ENCODE measurements at places on chromosomes 12 and 14.

GRCh38 chr14:103696070-103696402 lies 19.2 kb downstream of the XRCC3 start:
- no peak overlapping the region for H3K4me3 ChIP-seq
- H3K4me1 ChIP-seq, result no peaks in the 10 kb centered on the region
- peaks cover 38% of the 10 kb centered on the region for H3K36me3 ChIP-seq
- H3K27me3 ChIP-seq, result no peaks in the 10 kb centered on the region
- no peak overlapping the region for H3K27ac ChIP-seq
- no peak for DNase-seq

DNA sequence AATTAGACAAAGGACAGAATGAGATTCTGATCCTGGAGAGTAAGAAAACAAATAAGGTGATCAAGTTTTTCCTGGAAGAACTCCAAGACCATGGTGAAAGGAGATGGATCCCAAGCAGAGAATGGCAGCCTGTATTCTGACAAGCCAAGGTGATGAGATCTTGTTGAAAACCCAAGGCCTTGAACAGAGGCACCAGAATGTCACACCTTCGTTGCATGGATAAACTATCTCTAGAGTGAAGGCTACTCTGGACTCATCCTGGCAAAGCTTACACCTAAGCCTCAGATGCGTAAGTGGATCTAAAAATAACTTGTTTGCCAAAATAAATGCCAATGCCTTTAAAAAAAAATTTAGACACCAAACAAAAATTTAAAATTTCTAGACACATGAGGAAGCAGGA lies 605.9 kb downstream of the ETNK1 start:
- DNase-seq, result no peak
- H3K4me3 ChIP-seq, result no peak overlapping the region
- no peak overlapping the region for H3K27ac ChIP-seq
- no peaks in the 10 kb centered on the region for H3K36me3 ChIP-seq
- H3K4me1 ChIP-seq, result no peaks in the 10 kb centered on the region
- no peaks in the 10 kb centered on the region for H3K27me3 ChIP-seq

DNA sequence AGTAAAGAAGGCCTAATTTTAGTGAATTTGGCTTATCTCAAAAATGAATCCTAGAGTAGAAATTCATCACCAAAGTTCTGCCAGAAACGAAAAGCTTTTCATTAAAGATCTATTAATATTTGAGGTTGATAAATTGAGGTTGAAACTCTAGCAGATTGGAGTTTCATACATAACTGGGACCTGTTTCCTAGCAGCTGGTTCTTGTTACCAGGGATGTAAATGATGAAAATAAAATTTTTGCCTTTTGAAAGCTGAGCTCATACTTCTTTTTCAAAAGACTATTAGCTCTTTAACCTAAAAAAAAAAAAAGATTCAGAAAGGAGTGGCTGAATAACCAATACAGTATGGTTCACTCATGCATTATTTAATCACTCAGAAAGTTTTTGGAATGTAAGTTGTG lies 98.3 kb downstream of the PTGER2 start:
- no peaks in the 10 kb centered on the region for H3K36me3 ChIP-seq
- no peak for DNase-seq
- no peak overlapping the region for H3K4me3 ChIP-seq

DNA sequence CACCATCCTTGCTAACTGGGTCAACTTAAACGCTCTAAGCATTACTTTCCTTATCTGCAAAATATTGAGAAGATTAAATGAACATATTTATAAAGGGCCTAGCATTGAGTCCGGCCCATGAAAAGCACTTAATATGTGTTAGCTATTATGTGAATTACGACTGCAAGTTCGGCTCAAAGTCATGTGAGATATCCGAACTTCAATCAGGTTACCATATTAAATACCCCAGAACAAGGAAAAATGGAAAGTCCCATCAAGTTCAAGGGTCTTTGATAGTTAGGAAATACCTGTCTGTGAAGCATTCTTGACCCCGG lies 487 bp upstream of the NRDE2 start:
- no peak overlapping the region for H3K27ac ChIP-seq
- no peaks in the 10 kb centered on the region for H3K27me3 ChIP-seq
- H3K4me3 ChIP-seq, result no peak overlapping the region
- H3K4me1 ChIP-seq, result no peaks in the 10 kb centered on the region
- no peak for DNase-seq

GRCh38 chr12:99133401-99133800 lies 488.3 kb downstream of the APAF1 start:
- DNase-seq, result no peak
- H3K4me3 ChIP-seq, result no peak overlapping the region
- H3K27me3 ChIP-seq, result no peaks in the 10 kb centered on the region
- peaks cover 1% of the 10 kb centered on the region for H3K4me1 ChIP-seq
- H3K36me3 ChIP-seq, result no peaks in the 10 kb centered on the region
- H3K27ac ChIP-seq, result no peak overlapping the region

GRCh38 chr12:76020731-76021672 lies 10.6 kb downstream of the PHLDA1 start:
- H3K36me3 ChIP-seq, result no peaks in the 10 kb centered on the region
- DNase-seq, result no peak
- H3K27me3 ChIP-seq, result no peaks in the 10 kb centered on the region
- no peak overlapping the region for H3K27ac ChIP-seq

- no peak for DNase-seq
- H3K4me3 ChIP-seq, result no peak overlapping the region
- no peaks in the 10 kb centered on the region for H3K27me3 ChIP-seq
- no peaks in the 10 kb centered on the region for H3K36me3 ChIP-seq
- H3K27ac ChIP-seq, result no peak overlapping the region
- no peaks in the 10 kb centered on the region for H3K4me1 ChIP-seq
Measured at GRCh38 chr12:26668847-26669246, 164.1 kb downstream of the ITPR2 start.

- H3K36me3 ChIP-seq, result no peaks in the 10 kb centered on the region
- H3K27me3 ChIP-seq, result no peaks in the 10 kb centered on the region
- DNase-seq, result no peak
- no peaks in the 10 kb centered on the region for H3K4me1 ChIP-seq
- no peak overlapping the region for H3K27ac ChIP-seq
Measured at GRCh38 chr12:94889445-94890210, 113.9 kb downstream of the NDUFA12 start.

GRCh38 chr12:785706-786105 lies 33.3 kb downstream of the WNK1 start:
- no peak overlapping the region for H3K27ac ChIP-seq
- no peak for DNase-seq
- peaks cover 2% of the 10 kb centered on the region for H3K4me1 ChIP-seq
- H3K27me3 ChIP-seq, result no peaks in the 10 kb centered on the region

- no peak overlapping the region for H3K4me3 ChIP-seq
- no peaks in the 10 kb centered on the region for H3K27me3 ChIP-seq
- no peak overlapping the region for H3K27ac ChIP-seq
- DNase-seq, result no peak
- no peaks in the 10 kb centered on the region for H3K4me1 ChIP-seq
Measured at GRCh38 chr12:54146506-54147145, 42.2 kb downstream of the SMUG1 start.

DNA sequence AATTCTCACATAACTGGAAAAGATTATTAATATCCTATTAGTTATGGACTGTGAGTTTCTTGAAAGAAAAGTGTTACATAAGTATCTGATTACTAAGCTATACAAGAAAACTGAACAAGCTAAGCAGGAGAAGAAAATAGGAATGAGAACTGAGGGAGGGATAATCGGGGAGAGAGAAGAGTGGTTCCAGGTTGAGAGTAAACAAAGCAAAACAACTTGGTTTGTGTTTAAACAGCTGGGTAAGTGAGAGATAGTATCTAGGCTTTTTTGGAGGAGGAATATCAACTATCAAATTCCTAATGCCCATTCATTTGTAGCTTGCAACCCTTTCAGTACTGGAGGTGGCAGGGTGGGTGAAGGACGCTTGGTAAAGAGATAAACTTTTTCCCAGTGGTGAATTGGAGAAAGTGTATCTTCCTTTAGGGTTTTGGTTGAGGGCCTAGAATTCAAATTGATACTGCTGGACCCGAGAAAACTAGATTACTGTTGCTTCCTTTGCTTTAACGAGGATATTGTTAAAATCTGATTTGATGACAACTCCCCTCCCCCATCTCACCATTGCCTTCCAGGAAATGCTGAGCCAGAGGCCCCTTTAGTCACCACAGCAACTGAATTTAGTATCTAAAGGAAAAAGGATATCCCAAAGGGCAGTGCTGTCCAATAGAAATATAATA lies 2.0 kb upstream of the SLC2A3 start:
- no peak for DNase-seq
- H3K36me3 ChIP-seq, result no peaks in the 10 kb centered on the region

- H3K27ac ChIP-seq, result no peak overlapping the region
- H3K36me3 ChIP-seq, result peaks cover 7% of the 10 kb centered on the region
- no peak for DNase-seq
- no peaks in the 10 kb centered on the region for H3K4me1 ChIP-seq
Measured at GRCh38 chr14:50726372-50727107, 58.4 kb upstream of the SAV1 start.

- no peaks in the 10 kb centered on the region for H3K4me1 ChIP-seq
- H3K27ac ChIP-seq, result no peak overlapping the region
- no peak overlapping the region for H3K4me3 ChIP-seq
- no peak for DNase-seq
- H3K27me3 ChIP-seq, result no peaks in the 10 kb centered on the region
Measured at GRCh38 chr14:75401361-75401760, 26.5 kb upstream of the JDP2 start.

GRCh38 chr12:77062846-77063461 lies 2.4 kb downstream of the E2F7 start:
- no peaks in the 10 kb centered on the region for H3K27me3 ChIP-seq
- H3K27ac ChIP-seq, result no peak overlapping the region
- DNase-seq, result no peak
- H3K4me3 ChIP-seq, result no peak overlapping the region

- H3K27ac ChIP-seq, result no peak overlapping the region
- H3K4me3 ChIP-seq, result no peak overlapping the region
- H3K4me1 ChIP-seq, result no peaks in the 10 kb centered on the region
Measured at GRCh38 chr12:19627719-19628118, 188.4 kb downstream of the AEBP2 start.

Data from iPS DF 6.9 (cell line).